ENCODE measurements at places on chromosomes 13 and 19.

GRCh38 chr13:76879883-76880270 is 6.3 kb downstream of the KCTD12 start:
- DNase-seq: no peak

GRCh38 chr19:17200408-17201079 is 14.6 kb upstream of the USE1 start:
- no peak for DNase-seq

GRCh38 chr13:30856005-30856790 is 49.9 kb upstream of the MEDAG start:
- no peak for DNase-seq

DNA sequence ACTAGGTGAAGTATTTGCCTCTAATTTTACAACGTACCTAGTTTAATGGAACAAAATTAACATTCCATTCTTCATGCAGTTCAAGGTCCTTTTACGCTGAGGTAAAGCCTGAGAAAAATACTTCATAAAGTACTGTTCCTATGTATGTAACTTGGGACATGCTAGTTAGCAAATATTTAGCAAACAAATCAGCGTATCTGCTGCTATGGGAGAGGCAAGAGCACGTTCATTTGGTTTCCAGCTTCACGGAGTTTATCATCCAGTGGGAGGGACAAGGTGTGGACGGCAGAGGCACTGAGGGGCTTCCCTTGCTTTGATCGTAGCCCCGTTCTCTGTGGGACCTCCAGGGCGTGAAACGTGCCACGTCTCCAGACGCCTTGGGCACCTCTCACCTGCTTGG is 248.8 kb downstream of the IRS2 start:
- no peak for DNase-seq

DNA sequence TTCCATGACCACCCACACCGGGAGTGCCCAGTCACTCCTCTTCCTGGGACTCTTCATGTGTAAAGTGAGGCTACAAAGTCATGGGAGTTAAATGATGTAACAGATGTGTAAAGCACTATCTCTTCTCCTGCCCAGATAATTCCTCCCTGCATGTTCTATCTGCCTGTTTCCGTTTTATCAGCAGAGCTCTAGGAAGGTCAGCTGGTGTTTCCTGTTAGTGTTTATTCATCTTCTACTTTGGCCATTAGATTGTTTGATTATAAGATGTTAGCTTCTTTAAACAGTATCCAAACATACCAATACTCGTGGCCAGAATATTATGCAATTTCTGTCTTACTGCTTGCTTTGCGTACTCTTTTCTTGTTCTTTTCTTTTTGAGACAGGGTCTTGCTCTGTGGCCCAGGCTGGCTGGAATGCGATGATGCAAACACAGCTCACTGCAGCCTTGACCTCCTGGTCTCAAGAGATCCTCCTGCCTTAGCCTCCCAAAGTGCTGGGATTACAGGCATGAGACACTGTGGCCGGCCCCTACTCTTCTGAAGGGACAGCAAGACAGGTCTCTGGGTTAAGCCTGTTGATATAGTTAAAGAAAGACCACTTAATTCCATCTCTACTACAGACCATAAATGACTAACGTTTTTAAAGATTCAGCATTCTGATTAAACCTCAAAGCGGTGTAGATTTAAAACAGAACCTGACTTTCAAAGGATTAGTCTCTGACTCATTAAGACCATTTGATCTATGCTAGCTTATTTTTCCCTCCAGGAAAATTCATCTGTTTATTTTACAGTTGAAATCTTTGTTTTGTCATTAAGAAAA is 97.4 kb upstream of the AKAP11 start:
- peak; percentile 24 for DNase-seq

DNA sequence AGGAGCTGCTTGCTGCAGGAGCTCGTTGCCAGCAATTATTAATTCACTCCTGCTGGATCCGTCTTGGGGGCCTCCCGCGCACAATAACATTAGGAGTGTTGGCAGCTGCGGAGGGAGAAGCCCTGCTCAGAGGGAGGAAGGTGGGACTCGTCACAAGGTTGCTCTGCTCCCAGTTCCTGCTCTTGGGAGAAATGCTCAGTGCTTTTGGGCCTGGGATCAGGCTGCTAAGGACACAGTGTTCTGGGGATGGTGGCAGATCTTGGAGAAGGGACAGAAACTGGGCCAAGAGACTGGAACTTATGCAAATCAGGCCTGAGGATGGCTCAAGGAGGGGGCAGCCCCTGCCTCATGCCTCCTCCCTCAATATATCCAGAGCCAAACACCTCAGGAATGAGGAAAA is 78.9 kb upstream of the OLFM4 start:
- no peak for DNase-seq

GRCh38 chr19:29528350-29528945 is 2.7 kb downstream of the VSTM2B start:
- DNase-seq: peak; percentile 68

DNA sequence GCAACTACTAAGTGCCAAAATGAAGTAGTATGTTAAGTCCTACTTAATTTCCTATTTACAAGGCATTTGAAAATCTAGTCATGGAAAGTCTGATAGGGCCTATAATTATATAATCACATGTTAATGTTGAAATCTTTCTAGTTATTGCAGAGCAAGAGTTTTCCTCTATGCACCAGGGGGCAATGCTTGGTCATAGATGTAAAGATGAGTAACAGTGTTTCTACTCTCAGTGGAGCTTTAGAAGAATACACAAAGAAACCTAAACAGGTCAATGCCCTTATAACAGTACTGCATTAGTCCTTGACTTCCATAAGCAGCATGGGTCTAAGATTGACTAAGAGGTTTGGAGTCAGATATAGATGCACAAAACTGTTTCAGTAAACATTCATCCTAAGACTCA is 218.7 kb downstream of the KCTD12 start:
- peak; percentile 89 for DNase-seq

DNA sequence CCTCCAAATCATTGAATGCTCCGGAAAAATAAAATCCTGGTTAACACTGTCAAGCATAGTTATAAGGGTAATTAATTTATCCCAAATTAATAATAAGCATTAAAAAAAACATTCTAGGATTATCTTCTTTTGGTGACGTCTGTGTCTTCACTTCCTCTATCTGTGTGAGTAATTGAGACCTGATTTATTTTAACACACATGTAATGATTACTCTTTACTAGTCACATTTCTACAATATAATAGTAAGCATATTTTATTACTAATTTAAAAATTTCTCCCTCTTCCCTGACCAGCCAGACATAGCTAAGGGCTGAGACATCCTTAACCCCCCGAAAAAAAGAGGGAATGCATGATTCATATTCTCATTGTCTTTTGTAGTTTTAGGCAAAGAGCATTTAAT is 2.3 kb downstream of the FNDC3A start:
- DNase-seq: peak; percentile 29

DNA sequence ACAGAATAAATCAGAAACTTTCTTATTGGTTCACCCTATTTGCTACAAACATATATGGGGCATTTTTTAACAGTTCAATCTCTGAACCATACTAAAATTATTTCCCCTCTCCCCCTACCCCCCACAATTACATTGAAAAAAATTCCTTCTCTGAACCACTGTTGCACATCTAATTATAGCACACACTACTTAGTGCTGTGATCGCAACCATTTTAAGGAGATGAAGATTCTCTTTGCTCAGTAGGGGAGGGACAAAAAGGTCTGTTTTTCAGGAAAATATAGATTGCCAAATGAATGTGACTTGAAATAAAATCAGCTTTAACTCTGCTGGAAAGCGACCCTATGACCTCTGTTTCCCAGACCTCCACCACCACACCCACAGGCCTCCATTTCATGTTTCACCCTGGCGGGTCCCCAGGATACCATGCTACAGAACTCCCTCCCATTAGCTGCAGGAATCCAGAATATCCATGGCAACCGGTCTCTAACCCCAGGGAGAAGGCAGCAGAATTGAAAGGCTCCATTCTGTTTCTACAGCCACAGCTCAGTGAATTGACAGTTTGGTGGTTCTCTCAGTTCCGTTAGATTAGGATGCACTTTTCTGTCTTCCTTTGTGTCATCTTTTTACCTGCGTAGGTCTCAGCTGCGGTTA is 286.3 kb downstream of the TBC1D4 start:
- DNase-seq: peak; percentile 32

DNA sequence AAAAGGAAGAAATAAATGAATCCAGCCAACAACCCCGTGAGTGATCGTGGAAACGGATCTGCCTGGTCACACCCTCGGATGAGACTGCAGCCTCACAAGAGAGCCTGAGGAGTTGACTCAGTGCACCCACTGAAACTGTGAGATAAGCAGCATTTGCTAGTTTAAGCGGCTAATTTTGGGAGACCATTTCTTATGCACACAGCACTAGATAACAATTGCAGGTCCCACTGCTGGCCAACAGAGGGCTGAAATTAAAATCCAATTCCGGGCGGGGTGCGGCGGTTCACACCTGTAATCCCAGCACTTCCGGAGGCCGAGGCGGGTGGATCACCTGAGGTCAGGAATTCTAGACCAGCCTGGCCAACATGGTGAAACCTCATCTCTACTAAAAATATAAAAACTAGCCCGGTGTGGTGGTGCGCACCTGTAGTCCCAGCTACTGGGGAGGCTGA is 3.6 kb downstream of the UQCR11 start:
- DNase-seq: no peak

DNA sequence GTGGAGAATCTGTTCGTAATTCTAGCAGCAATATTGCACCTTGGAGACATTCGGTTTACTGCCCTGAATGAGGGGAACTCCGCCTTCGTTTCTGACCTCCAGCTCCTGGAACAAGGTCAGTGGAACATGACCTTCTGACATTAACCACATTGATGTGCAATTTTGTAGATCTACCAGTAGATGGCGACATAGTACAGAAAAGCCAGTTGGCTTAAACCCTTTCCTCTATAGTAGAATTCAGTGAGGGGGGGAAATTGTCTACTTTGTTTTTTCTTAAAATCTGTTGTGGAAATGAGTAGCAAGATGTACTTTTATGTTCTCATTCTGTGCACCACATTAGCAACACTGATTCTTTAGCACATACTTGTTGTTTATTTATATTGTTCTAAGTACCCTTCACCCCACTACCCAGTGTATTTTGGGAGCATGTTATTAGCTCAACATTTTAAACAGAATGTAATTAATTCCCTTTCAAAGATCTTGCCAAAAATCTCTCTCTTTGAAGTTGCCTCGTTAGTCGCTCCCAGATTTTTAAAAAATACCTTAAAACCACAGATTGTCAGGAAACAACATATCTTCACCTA is 332.2 kb downstream of the MYO16 start:
- DNase-seq: peak; percentile 71

DNA sequence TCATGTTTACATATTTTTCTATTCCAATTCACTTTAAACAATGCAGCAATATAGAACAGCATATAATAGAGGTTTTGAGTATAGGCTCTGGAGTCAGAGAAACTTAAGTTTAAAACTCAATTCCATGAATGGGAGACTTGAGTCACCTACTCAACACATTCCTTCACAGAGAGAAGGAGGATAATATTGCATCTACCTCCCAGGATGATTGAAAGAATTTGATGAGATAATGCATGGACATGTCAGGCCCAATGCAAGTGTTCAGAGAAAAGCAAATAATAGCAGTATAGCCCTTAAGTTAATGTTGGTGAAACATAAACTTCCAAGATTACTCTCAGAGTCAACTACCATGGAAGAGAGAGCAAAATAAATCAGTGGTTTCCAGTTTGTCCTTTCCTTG is 170.2 kb downstream of the DCLK1 start:
- no peak for DNase-seq

DNA sequence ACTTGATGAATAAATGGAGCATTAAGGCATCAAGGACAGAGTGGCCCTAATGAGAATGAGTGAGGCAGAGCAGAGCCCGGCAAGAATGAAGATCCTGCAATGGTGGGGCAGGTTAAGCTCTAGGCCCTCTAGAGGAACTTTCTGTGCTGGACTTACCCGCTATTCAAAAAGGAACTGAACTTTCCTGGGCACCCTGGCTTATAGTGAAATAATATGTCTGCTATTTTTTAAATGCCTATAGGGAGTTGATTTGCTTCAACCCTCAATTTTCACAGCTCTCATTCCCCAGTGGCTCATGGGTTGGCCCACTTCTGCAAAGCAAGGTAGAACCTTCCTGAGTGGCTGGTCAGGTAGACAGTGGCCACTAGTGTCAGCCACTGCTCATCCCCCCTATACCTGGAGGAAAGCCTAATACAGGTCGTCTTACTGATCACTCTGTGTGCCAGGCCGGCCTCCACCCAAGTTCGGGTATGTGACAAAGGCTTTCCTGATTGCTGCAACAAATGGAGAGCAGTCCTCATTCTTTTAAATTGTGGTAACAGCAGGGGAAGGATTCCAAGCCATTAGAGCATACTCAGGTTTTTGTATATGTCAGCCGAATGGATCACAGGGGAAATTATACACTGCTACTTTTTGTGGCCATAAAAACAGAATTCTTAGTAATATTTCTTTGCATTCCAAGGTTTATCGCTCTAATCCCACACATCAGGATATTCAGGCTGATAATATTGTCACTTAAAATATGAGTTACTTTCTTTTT is 103.0 kb downstream of the KL start:
- no peak for DNase-seq

- no peak for DNase-seq
Measured at GRCh38 chr13:98548230-98548629, 28.7 kb downstream of the STK24 start.

DNA sequence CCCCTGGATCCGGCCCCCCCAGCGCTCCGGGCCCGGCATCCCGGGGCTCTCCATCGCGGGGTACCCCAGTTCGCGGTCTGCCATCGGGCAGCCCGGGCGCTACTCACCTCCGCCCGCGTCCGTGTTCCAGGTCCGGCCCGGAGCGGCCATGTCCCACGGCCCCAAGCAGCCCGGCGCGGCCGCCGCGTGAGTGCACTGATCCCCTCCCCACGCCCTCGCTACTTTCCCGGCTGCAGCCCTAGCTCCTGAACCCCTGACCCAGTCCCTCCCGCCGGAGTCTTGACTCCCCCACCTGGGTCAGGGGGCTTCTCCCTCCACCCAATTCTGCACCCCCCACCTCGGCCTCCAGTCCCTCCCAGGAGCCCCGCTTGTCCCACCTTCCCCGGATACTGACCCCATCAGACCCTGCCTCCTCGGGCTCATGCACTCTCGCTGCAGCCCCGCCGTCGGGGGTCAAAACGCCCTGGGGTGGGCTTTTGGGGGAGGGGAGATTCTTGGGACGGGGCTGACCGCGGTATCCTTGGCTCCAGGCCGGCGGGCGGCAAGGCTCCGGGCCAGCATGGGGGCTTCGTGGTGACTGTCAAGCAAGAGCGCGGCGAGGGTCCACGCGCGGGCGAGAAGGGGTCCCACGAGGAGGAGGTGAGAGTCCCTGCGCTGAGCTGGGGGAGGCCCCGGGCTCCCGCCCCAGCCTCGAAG is 566 bp downstream of the HMG20B start:
- no peak for DNase-seq

GRCh38 chr19:6774821-6775707 is 2.6 kb downstream of the VAV1 start:
- peak; percentile 44 for DNase-seq

- no peak for DNase-seq
Measured at GRCh38 chr19:44894052-44894400, 3.0 kb downstream of the TOMM40 start.
